Left renal cortex interstitium (tissue), 4 donors: ENCODE measurements at places on chromosomes 2 and 18.

DNA sequence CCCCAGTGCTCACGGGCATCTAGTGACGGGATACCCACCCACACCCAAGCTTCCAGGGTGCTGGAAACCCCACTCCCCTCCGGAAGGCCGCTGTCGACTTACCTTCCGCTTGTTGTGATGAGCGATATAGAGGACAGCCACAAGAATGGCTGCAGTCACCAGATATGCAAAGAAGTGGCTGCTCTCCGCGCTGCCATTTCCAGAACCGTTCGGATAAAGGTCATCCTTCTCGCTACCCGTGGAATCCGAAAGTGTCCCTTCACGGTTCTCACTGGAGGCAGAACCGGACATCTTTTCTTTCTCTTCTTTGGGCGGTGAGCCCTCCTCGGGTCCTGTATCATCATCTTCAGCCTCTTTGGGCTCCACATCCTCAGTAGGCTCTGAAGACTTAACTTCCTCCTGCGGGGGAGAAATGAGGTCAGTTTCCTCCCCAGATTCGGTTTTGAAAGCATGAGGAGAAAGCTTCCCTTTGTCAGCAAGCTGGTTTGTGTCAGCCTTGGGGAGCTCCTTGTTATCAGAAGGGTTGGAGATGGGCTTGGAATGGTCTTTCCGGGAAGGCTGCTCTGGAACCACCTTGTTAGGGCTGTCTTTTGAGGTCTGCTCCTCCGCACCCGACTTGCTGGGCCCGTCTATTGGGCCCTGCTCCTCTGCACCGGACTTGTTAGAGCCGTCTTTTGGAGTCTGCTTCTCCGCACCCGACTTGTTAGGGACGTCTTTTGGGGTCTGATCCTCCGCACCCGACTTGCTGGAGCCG is 1.2 kb downstream of the TGOLN2 start:
- DNase-seq = no peak

GRCh38 chr2:151334082-151334815 is 23.1 kb upstream of the TNFAIP6 start:
- no peak for DNase-seq

- no peak for DNase-seq
Measured at GRCh38 chr2:69086466-69086865, 73.5 kb downstream of the ANTXR1 start.

- DNase-seq = no peak
Measured at GRCh38 chr2:147739508-147739907, 105.3 kb upstream of the ACVR2A start.

GRCh38 chr2:20537423-20538307 is 90.8 kb downstream of the RHOB start:
- DNase-seq = no peak

DNA sequence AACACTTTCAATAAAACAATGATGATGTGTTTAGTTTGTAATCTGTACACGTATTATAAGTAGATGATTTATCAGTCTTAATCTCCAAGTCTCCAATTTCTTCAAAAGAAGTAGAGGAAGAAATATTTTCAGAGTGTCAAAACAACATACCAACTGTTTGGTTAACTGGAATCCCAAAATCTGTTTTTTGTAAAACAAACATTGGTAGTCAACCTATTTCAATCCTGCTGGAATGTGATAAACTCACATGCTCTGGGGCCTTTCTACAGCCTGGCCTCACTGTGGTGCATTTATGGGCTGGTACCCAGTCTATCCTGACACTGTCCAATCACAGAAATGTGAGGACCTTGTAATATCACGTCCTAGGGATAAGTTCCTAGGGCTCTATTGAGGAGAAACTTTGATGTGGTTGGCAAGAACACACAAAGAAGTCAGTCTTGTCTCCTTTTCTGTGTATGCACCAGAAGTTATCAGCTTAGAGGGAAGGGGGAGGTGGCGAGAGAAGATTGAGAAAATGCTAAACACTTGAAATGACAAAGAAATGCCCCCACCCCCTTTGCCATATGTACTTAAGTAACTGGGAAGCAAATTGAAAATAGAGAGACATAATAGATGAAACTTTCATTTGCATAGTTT is 47.2 kb downstream of the PRKRA start:
- DNase-seq = no peak

- DNase-seq = no peak
Measured at GRCh38 chr18:26548415-26549262, at the start of gene KCTD1. Gene KCTD1, minus strand, starts transcription at chr18:26548553. Its CDS starts 17 bp downstream, at chr18:26548536.

DNA sequence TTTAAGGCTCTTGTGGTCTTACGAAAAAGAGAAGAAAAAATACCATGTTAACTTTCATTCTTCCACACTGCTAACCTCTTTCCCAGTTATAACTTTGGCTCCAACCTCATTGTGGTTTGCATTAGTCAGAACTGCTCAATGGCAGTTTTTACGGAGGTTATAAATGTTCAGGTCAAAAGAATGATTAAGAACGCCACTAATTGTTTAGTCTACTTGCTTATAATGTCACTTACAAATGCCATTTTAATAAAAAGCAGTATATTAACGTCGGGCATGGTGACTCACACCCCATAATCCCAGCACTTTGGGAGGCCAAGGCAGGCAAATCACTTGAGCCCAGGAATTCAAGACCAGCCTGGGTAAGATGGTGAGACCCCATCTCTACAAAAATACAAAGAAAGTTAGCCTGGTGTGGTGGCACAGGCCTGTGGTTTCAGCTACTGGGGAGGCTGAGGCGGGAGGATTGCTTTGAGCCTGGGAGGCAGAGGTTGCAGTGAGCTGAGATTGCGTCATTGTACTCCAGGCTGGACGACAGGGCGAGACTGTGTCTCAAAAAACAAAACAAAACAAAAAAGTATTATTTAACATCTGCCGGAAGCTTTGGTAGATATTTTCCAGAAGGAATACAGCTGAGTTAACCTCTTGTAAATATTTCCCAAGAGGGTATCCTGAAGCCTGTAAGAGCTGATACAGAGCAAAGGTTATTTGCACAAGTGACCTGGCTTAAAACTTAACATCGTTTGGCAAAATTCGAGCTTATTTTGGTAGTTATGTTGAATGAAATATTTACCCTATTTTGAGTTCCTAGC is 5.1 kb downstream of the AGPS start:
- no peak for DNase-seq

DNA sequence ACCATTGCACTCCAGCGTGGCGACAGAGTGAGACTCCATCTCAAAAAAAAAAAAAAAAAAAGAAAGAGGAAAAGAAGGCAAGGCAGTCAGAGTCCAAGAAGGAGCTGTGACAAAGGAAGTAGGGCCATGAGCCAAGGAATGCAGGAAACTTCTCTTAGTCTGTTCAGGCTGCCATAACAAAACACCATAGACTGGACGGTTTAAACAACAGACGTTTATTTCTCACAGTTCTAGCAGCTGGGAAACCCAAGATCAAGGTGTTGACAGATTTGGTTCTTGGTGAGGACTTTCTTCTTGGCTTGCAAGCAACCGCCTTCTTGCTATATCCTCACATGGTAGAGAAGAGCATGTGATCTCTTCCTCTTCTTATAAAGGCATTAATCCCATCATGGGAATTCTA is 13.1 kb upstream of the SUMO1 start:
- DNase-seq = no peak

- no peak for DNase-seq
Measured at GRCh38 chr2:239168575-239168974, 232.2 kb downstream of the HDAC4 start.

DNA sequence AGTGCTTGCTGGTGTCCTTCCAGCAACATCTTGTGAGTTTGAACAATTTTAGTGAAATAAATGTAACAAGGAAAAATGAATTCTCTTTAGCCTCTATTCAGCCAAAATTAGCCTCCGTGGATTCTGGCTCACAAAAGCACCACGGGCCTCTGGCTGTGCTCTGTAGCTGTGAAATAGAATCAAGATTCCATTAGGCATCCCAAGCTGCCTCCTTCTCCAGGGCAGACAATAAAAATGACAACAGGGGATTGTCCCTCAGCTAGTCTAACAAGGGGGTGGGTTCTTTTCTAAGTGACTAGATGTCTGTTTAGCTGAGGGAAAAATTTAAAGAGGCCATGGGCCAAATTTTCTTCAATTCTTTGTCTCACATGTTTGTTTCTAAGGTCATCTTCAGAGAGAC is 254.7 kb upstream of the FIGN start:
- DNase-seq = no peak

DNA sequence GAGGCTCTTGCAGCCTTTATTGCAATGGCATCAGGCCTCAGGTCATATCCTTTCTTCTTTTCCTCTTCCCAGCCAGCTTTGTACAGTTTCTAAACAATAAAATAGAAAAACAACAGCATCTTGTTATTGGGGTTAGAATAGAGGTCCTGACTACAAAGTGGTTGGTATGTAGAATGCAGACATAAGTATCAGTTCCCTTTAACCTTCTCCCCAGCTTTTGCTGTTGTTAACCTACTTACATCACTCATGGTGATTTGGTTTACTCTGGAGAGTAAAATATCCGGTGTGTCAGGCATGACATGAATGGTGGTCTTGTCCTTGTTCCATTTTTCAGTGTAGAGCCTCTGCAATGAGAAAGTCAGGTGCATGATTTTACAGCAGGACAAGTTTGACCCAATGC is 69.8 kb downstream of the NEB start:
- DNase-seq = no peak

DNA sequence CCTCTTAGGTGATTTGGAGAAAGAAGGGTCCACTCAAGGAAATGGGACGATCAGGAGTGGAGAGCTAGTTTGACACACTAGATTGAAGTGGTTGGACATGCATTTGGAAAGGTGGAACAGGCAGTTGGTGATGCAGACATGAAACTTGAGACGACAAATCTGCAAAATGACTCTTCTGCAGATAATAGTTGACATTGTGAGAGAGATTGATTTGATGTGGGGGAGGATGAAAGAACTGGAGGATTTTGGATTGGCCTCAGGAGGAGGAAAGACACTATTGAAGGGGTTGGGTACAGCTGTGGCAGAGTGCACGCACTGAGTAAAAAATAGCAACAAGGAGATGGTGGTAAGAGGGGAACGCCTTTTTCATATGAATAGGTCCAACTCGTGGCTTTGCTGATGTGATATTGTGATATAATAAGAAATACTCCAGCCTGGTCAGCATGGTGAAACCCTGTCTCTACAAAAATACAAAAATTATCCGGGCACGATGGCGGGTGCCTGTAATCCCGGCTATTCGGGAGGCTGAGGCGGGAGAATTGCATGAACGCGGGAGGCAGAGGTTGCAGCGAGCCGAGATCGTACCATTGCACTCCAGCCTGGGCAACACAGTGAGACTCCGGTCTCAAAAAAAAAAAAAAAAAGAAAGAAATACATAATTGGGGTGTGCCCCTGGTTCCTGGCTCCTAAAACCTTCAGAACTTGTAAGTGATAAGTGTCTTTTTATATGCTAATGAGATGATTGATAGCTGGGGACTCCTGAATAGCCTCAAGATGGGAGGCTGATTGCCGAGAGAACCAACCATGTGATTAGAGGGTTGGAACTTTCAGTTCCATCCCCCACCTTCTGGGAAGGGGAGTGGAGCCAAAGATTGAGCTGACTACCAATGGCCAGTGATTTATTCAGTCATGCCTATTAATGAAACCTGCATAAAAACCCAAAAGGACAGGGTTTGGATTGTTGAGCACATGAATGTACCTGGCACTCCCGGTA is 9.7 kb downstream of the TTLL4 start:
- no peak for DNase-seq

DNA sequence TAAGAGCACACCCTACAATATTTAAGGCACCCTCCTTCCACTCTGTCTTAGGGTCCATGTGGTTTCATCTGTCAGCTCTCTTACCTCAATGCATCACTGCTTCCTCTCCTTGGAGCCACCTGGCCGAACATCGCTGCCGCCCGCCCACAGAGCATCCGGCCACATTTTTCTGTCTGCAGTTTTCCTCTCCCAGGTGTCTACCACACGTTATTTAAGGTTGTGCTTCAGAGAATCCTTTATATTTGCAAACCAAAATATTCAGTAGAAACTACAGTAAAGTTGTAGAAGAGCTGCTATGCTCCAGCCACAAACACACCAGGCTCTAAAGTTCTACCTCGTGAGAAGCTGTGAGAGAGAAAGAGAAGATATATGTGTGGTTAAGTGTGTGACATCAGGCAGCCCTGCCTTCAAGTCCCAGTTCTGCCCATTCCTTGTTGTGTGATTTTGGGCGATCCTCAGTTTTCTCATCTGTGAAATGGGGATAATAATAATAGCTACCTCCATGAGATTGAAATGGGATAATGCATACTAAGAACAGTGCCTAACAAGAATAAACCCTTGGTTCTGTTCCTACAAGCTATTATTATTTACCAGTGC is 4.9 kb upstream of the STK17B start:
- DNase-seq = no peak

- no peak for DNase-seq
Measured at GRCh38 chr18:48868468-48869466, 82.0 kb downstream of the SMAD7 start.

DNA sequence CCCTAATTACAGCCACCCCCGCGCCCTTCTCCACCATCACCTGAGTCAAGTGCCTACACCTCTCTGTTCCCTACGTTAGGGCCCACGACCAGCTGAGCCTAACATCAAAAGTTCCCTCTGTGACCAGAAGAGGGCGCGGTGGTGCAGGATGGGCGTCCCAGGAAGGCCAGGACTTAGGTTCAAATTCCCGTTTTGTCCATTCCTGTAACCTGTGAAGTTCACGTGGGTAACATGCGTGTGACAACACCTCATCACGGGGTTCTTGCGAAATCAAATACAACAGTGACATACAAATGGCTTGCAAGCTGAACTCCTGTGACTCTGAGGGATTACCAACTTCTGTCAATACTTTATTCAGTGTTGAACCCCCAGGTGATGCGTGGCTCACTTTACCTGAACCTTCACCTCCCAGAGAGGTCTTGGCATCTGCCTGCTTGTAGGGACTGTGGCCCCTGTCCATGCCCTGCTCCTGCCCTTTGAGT is 207.9 kb downstream of the ARL4C start:
- DNase-seq = peak; percentile 38

DNA sequence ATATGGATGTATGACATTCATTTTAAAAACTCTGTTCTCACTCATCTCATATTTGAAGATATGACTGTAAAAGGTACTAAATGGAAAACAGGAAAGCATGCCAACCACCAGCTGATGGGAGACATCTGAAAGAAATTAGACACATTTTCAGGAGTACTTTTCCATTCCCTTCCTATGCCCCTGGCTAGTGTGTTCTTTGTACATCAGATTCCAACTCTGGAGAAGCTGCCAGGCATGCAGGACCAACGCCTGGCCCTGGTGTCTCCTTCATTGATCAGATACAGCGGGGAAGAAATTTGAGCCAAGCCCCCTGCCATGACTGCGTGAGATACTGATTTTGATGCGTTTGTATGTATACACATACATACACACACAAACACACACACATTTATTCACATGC is 599.0 kb upstream of the SYT4 start:
- DNase-seq = no peak

- DNase-seq = no peak
Measured at GRCh38 chr2:134352844-134353243, 99.0 kb downstream of the MGAT5 start.
